CD4-positive, alpha-beta T cell treated with Interleukin-4 for 4 hours (primary cell): ENCODE measurements at places on chromosomes 7 and 10.

- no peak for DNase-seq
Measured at GRCh38 chr10:91768123-91768522, 30.1 kb upstream of the TNKS2 start.

DNA sequence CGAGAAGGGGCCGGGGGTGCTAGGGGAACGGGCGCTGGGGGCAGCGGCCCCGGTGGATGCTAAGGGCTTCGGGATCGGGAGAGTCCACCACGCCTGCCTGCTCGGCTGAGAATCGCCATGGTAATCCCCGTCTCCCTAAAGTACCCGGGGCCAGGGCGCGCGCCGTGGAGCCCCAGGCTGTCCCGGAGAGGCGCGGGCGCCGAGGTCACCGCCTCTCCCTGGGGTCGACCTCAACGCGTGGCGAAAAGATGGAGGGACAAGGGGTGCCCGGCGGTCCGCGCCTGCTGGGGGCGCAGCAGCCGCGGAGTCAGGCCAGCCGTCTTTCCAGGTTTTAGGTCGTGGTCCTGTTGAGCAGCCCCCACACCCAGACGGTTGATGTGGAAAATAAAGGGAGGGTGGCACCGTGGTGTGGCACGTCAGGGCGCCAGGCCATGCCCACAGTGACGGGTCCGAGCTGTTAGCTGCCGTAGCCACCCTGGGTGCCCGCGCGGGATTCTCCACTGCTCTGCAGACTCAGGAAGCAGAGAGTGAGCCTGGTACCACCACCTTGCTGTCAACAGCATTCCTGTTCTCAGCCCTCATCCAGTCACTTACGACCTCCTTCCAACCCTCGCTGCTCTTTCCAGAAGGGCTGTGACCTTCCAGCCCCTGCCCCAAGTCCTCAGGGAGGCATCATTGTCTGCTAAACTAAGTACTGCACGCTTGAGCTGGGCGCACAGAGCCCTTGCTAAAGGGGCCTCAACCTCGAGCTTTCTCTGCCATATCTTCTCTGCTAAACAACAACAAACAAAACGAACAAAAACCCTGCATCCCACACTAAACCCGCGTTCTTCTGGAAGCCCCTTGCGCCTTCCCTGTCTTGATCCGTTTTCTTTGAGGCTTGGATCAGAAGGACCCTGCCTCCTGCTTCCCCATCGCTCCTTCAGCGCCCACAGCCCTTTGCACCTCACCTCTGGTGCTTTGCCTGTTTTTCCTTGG lies 666 bp downstream of the SMKR1 start:
- no peak for DNase-seq

DNA sequence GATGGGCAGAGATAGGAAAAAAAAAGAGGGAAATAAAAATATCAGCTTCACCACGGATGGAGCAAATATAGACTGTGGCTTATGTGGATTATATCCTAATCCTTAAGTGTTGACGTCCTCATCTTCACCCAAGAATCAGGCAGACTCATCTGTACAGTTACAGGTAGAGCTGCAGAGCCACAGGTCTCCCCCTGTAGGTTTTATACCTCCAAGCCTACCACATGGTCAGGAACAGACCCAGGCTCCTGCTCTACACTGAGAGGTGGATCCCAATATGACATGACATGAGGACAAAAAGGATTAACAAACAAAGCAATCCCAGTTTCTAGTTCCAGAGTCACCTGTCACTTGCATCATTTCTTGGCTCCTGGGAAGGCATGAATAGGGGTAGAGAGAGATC lies 400.8 kb downstream of the SEMA3D start:
- DNase-seq, result no peak

GRCh38 chr7:156820445-156821063 lies 72.4 kb downstream of the LMBR1 start:
- DNase-seq, result no peak

- no peak for DNase-seq
Measured at GRCh38 chr10:100791369-100792058, 46.1 kb downstream of the PAX2 start.

GRCh38 chr7:35495377-35495776 lies 199.6 kb downstream of the HERPUD2 start:
- DNase-seq, result no peak

- no peak for DNase-seq
Measured at GRCh38 chr10:100980711-100981110, 6.6 kb downstream of the MRPL43 start.

DNA sequence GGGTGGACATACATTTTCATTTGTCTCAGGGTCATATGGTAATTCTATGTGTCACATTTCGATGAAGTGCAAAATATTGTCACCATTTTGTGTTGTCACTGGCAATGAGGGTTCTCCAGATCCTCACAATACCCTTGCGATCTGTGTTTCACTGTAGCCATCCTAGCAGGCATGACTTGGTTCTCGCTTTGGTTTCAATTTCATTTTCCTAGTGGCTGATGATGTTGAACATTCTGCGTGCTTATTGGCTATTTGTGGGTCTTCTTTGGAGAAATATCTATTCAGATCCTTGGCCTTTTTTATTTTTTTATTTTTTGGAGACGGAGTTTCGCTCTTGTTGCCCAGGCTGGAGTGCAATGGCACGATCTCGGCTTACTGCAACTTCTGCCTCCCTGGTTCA lies 24.8 kb upstream of the MNX1 start:
- no peak for DNase-seq

DNA sequence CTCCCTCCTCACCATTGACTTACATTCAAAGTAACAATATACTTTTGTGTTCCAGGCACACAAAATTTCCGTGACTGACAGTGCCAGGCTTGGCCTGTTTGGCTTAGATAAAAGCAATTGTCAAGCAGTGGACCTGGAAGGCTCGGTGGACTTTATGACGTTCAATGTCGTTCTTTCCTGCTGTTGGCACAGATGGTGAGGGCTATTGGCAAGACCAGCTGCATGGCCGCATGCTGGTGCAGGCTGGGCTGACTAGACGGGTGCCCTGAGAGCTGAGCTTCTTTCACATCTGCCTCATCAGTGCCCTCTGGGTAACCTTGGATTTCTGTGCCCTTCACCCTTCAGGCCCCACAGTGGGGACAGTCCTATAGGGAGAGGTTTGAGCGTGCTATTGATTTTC lies 45.2 kb downstream of the WIPF3 start:
- no peak for DNase-seq

DNA sequence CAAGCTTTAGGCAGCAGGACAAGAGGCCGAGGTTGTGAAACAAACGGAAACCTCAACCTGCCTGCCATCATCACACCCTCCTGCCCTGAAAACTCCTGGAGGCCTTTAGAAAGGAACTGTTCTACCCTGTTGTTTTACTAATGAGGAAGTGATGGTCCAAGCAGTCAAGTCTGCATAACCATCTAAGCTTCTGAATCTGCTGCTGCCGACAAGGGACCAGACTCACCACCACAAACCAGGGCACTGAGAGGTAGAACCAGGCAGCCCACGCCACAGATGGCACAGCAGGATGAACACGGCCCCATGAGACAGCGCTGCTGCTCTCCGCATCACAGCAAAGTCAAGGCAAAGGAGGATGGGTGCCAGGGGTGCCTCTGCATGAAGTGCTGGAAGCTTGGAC lies 209.4 kb downstream of the CELF2 start:
- DNase-seq, result no peak

- DNase-seq, result no peak
Measured at GRCh38 chr7:154591544-154591943, 411.4 kb downstream of the PAXIP1 start.

DNA sequence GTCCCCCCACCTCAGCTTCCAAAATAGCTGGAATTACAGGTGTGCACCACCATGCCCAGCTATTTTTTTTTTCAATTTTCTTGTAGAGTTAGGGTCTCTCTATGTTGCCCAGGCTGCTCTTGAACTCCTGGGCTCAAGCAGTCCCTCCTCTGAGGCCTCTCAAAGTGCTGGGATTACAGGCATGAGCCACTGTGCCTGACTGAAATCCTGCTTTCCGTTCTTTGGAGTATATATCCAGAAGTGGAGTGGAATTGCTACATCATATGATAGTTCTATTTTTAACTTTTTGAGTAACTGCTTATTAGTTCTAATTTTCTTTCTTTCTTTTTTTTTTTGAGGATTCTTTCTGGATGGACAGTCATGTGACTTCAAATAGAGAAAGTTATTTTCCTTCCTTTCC lies 62.9 kb upstream of the ZMIZ2 start:
- DNase-seq, result no peak

DNA sequence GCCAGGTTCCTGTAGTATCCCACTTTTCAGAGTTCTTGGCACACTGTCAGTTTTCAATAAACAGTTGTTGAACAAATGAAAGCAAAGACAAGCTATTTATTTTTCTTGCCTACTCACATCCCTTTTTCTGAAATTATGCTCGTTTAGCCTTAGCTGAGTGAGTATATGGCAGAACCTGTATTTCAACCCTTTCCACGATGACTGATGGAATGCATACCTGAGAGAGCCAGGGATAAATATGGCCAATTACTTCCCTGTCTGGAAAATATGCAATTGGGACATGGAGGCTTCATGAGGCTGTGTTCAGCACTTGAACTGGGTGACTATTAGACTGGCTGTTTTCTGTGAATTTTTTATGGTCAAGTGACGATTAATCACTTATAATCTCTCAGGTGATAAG lies 144.5 kb upstream of the POT1 start:
- DNase-seq, result no peak

GRCh38 chr7:9082203-9082602 lies 648.8 kb downstream of the NXPH1 start:
- DNase-seq, result no peak

GRCh38 chr10:71046747-71047146 lies 158.4 kb upstream of the PCBD1 start:
- DNase-seq, result no peak

GRCh38 chr7:41705109-41705901 lies 2.4 kb upstream of the INHBA start:
- DNase-seq, result peak; percentile 37

- DNase-seq, result no peak
Measured at GRCh38 chr10:119323085-119324016, 116.0 kb downstream of the GRK5 start.

DNA sequence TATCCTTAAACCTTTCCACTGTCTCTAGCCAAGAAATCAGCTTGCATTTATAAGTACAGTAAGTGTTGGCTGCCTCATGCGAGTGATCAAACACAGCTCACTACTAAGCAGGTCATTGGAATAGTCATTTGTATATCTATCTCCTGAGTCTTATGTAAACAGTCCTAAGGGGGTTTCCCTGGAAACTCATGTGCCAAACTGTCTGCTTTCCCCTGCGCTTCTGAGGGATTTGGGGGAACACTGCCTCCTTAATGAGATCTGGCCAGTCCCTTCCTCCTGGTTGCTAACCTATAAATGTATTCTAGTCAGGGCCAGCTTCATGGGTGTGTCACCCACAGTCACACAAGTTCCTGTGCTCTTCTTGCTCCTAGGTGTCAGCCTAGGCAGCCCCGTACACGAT lies 133.1 kb downstream of the CD36 start:
- DNase-seq, result no peak

- DNase-seq, result no peak
Measured at GRCh38 chr10:129742742-129743550, 221.1 kb downstream of the EBF3 start.

DNA sequence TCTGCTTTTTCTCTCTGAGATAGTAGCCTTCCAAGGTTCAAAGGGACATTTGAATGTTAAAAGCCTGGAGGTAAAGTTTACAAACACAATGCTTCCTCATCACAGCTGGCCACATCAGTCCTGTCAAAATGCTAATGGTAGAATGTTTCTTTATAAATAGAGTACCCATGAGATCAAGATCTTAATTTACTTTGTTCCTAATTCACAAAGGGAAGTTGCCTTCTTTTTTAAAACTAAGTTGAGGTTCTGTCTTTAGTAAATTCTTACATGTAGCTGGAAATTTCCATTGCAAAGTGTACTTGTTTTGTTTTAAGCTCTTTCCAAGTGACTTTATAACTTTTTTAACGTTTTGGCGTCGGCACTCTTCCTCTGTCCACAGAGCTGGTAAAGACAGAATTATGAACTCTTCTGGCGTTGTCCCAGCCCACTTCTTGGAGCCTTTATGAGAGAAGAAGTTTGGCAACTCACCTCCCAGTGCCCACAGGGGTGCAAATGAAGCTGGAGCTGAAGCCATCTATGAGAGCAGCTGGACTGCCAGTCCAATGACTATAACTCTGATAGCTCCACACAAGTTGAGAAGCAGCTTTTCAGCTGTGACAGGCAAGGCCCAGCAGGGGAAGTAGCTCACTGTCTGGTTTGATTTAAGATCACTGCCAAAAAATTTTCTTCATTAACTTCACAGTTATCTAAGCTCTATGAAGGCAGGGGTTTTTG lies 23.3 kb downstream of the FZD1 start:
- DNase-seq, result no peak

GRCh38 chr7:11217848-11218565 lies 244.3 kb downstream of the PHF14 start:
- DNase-seq, result no peak

DNA sequence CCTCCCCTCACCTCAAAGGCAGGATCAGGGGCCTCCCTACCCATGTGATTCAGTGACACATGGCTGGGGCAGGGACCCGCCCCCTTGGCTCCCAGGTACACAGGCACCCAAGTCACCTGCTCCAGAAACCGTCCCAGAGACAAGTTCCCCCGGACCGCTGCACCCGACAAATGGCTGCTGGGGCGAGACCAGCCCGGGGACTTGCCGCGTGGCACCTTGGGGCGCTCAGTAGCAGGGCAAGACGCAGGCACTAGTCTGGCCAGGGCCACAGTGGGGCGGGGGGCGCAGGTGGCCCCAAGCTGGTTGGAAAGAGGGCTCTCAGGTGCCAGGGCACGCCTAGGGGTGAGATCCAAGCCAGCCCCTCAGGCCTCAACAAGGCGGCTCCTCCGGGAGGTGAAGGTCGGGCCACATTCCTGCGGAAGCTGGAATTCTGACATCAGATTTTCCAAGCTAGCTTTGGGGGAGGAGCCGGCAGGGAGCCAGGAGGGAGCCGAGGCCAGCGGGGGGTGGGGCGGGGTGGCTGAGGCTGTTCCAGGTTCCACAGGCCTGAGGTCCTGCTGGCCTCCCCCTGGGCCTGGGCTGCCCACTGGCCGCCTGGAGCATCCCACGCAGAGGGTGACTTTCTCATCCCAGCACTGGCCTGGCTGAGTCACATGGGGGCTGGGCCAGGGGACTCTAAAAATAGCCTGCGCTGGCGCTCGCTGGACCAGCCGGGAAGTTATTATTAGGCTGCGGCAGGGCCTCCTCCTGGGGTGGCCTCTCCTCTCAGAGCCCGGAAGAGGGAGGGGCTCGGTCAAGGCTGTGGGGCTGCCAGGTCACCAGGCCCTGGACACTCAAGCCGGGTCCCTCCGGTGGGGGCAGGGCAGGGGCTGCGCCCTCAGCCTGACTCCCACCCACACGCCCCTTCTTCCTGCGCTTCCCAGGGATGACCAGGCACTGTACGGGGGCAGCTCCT lies 20.5 kb upstream of the INPP5A start:
- no peak for DNase-seq

- DNase-seq, result no peak
Measured at GRCh38 chr10:128622706-128623105, 496.5 kb upstream of the MKI67 start.

DNA sequence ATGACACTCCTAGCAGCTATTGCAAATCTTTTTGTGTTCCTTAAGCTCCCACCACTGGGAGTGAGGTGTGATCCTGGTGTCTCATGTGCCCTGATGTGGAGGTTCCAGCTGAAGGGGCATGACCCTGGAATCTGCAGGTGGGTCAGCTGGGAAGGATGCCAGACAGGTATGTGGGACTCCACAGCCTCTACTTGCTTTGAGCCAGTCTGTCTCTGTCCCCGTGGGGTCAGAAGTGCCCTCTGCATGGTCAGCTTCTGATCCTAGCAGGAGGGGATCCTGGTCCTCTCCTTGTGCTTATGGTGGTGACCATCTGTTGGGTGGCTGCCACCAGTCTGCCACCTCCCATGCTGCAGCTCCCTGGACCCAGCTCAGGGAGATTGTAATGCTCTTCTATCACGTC lies 51.1 kb upstream of the COMTD1 start:
- no peak for DNase-seq
